ENCODE measurements at places on chromosomes 3 and 15.

GRCh38 chr3:94525043-94525442 lies 462.2 kb downstream of the NSUN3 start:
- DNase-seq = peak; percentile 75

DNA sequence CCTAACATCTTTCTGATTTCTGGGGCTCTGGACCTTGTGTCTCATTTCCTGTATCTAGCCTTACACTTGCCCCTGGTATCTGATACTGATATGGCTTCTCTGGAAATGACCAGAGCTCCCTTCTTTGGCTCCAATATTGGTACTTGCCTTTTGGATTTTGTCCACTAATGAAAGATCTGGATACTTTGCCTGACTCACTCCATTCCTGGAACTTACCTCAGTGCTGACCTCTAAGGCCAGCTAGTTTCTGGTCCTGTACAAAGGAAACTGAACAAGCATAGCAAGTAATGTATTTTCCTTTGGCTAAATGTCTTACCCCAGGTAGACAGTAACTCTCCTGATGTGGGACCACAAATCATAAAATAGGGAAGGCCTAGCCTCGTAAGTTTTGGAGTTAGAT lies 93.8 kb upstream of the SLC4A7 start:
- no peak for DNase-seq

DNA sequence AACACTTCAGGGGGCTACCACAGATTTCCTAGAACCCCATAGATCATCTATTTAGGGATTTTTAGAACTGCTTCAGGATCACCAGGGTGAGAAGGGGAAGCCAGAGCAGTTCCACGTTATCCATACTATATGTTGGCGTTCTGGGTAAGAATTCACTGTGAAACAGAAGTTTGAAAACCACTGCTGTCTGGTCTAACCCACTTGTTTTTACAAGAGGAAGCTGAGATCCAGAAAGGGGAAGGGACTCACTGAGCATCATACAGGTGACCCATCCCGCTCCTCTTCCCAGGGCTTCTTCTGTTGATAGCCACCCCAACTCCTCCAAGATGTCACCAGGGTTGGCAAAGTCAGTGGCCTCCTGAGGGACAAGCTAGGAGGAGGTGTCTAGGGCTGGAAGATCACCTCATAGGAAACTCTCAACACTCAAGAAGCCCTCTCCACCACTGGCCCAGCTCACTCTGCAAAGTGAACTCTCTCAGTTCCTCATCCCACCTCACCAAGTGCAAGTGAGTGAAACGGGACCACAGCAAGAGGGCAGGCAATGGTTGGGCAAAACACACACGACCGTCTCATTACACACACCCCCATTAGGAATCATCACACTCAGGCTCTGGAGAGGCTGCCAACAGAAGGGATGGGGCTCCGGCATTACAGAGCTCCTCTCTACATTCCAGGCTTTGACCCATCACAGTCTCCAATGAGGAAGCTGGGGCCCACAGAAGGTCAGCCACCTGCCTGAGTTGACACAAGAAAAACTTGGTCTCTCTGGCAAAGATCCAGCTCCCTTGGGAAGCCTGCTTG lies 1.8 kb downstream of the DAPK2 start:
- DNase-seq = peak; percentile 39

DNA sequence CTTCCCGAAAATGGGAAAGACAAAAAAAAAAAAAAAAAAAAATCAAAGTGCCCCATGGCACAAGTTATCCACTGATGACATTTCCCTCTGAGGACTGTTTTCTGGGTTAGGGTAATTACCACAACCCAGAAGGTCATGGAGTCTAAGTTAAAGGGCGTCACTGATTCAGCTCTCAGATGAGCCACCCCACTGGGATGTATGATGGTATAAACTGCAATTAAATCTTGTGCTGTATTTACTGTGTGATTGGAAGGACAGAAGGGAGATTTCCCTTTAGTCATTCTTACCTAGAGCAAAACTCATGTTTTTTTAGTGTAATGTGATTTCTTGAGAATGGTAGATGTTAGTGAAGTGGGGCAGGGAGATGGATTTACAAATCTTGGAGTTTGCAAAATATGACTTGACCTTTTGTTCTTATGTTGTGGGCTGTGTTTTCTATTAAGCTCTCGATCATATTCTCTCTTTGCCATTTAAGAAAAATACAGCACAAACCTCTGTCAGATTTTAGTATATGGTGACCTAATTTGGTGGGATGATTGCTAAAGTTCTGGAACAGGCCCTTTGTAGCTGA lies 244.2 kb downstream of the PTPRG start:
- no peak for DNase-seq

DNA sequence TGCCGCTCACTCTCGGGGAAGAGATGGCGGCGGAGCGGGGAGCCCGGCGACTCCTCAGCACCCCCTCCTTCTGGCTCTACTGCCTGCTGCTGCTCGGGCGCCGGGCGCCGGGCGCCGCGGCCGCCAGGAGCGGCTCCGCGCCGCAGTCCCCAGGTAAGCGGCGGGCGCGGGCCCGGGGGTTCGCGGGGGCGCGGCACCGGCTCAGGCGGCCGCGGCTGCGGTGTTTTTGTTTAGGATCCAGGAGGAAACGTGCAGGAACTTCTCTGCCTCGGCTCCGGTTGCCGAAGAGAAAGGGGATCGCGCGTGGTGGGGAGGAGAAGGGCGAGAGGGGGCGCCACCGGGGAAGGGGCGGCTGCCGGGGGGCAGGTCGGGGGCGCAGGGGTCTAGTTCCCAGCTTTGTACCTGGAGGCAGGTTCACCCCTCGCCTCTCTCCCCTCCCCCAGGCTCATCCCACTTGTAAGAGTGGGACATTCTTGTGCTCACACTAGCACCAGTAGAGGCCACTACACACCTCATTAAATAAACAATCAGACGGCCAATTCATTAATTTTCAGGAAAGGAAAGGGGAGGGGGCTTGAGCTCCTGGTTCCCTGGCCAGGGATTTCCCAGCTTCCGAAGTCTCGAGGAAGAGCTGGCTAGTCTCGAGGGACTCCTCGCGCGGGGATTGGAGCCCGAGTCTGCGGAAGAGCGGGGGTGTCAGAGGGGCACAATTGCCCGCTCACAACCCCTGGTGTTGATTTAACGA lies 562 bp downstream of the NEO1 start:
- DNase-seq = peak; percentile 92

DNA sequence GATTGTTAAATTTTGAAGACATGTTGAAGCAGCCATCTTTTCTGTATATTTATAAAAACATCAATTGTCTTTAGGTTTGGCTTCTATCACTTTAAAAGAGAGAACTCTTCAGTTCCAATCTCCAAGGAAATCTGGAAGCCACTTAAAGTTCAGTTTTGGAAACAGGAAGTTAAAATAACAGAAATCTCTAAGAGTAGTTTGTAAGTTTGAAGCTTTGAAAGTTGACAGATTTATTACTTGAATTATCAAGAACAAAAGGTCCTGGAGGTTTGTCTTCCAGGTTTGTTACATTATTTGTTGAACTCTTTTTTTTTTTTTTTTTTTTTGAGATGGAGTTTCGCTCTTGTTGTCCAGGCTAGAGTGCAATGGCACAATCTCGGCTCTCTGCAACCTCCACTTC lies 30.0 kb downstream of the RNF111 start:
- no peak for DNase-seq

GRCh38 chr3:106348139-106348690 lies 479.4 kb upstream of the CBLB start:
- DNase-seq = no peak

DNA sequence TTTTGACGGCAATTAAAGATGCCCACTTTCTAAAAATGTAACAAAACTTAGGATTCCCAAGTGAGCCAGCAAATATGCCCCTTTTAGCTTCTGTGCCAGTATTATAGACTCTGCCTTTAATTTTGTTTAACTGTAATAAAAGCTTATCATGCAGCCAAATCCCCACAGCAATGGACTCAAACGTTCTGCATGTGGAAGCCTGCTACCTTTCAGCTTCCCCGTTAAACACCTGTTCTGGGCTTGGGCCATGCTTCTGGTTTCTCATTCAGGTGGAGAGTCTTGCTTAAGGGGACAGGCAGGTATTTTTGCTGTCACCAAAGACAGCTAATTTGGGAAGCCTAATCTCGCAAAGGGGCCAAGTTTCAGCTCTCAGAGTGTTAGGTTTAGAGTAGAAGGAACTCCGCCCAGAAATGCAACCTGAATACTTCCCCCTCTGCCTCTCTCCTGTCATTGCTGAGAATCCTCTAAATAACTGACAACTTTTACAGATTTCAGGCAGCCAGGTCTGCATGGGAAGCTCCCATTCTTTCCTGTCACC lies 399.4 kb upstream of the ATP11B start:
- DNase-seq = no peak

DNA sequence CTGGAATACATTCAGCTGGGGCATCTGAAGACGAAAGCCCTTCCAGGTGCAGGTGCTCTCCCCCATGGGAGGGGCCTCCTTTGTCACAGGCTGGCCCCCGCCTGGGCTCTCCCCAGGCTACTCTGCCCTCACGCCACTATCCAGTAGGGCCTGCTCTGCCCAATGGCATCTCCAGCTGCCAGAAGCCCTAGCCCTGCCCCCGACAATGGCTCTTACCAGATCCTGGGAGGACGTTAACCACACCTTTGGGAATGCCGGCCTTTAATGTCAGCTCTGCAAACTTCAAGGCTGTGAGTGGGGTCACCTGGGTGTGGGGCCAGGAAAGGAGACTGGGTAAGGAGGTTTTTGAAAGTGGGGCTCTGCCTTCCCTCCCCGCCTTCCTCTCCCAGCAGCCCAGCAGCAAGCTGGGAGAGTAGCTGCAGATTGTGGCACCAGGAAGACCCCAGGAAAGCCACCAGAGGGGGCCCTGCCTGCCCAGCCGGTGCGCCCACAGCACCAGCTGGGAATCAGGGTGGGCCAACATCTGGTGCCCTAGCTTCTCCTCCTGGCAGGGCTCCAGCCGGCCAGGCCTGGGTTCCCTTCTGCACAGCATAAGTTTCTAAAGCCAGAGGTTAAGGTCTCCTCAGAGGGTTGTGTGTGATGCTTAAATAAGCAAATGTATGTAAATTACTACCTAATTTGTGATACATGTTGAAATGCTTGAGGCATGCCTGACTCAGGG lies 40.4 kb upstream of the SLC41A3 start:
- DNase-seq = no peak

GRCh38 chr3:152589644-152590043 lies 245.3 kb upstream of the P2RY1 start:
- no peak for DNase-seq

DNA sequence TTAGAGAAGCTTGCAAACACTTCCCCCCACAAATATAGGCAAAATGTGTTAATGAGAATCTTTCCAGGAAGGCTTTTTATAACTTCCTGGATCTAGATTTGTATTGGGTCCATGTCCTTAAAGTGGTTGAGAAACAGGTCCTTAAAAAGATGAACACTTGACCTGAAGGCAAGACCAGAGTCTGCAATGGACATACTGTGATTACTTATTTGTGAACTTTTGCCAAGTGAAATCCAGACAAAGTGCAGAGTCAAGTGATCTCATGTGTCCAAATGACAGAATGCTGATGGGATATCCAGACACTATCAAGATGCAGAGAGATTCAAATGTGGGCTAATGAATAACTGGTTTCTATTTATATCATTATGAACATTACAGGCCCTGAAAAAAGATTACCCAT lies 43.8 kb downstream of the FRMD4B start:
- DNase-seq = no peak

DNA sequence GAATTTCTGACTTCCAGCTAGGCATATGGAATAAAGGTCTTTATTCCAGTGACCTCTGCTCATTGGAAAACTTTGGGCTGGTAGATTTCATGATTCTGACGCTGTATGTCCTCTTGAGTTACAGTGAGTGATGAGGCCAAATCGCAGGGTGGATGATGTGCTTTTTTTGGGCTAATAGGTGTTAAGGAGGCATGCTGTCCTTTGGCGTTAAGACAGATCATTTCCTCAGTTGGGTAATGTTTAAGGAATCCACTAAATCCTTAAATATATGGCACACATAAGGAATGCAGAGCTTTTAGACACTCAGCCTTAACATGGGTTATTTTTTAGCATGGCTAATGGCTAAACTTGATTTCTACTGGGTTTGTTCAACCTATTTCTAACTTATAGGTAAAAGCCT lies 87.9 kb downstream of the LPP start:
- no peak for DNase-seq
